GM12891 (cell line): ENCODE measurements at places on chromosomes 6 and 20.

DNA sequence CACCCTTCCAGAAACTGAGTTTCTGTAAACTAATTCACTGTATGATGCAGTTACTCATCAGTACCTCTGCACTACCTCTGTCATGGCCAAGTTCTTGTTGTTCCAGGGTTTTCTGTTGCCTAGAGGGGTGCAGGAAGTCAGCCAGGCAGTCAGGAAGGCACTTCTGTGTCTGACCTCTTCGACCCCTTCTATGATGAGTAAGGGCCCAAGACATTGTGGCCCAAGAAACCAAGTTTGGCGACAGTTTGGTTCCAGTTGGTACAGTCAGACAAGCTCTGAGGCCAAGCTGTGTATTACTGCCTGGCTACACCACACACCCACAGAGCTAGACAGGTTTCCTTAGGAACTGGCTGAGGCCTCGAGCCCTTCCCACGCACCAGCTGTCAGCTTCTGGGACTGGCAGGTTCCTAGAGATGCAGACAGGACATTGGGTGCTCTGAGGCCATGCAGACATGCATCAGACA is 41.2 kb downstream of the TRAF3IP2 start:
- DNase-seq: no peak

DNA sequence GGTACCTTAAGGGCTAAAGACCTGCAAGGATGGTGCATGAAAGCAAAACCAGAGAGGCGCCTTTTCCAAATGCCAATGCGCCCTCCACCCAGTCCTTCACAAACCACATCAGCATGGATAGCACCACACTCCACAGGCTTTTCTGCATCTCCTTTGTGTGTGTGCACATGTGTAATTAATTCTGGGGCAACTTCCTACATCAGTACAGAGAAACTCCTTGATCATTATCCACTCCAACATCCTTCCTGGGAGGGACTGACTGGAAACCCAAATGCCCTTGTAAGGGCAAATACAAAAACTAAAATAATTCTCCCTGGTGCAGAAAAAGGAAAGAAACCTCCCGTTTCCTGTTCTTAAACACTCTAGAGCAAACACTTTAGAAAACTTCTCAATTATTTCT is 10.8 kb downstream of the SLC52A3 start:
- no peak for DNase-seq

DNA sequence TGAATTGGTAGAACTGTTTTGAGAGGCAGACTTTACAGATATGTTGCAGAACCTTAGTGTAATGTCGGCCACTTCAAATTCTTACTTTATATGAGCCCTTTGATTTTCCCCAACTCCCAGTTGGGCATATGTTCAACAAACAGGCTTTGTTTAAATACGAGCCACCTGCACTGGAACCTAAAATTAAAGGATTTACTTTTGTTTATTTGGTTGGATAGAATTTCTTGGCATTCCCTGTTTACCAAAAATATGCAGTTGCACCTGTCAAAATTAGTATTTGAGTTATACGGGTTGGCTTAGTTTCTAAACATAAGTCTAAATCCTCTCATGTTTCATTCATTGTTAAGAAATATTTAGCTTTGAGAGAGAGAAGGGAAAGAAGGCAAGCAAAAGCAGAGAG is 2.4 kb upstream of the GLYATL3 start:
- no peak for DNase-seq

DNA sequence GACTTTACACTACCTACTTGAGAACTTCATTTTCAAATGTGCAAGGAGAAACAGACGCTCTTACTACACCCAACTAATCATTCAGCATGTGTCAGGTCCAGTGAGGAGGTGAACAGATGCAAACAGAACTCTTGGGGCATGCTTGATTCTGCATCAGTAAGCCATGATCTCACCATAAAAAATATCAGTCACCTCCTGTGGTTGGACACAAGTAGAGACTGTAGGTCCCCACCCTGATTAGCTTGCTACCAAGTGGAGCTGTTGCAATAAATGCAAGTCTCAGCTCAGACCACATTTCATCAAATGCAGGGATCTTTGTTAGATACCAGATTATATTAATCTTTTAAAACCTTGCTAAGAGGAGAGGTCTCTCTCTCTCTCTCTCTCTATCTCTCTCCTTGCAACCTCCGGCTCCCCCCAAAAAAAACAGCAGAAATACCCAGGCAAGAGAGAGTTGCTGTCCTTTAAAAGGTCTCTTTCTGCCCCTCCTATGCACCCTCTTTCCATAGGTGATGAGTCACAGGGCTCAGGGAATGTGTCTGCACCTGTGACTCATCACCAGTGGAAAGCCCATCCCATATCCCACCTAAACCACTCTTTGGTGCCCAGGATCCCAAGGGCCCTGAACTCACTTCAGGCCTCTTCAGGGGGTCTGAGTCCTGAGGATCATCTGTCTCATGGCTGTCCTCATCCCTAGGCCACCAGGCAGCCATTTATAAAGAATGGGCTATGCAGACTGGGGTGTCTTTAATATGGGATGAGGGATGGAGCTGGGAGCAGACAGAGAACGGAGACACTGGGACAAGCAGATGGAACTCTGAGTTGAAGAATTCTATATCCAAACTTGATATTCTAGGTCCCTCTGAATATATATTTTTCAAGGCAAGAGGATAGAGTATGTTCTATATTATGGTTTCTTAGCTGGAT is 154.5 kb downstream of the QRSL1 start:
- no peak for DNase-seq

DNA sequence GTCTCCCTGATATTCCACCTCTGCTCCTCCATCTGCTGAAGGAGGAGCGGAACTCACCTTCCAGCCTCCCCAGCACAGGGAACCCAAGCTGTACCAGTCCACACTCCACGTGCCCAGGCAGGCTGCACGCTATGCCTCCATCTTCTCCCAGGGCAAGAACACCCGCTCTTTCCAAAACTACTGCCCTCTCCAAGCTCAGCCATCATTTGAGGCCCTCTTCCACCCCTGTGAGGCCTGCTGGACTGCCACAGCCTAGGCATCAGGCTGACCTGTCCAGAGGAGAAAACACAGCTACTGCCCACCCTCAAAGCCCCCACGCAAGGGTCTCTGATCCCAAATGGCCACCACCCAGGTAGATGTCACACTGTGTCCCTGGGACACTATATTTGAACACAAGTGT is 99.9 kb downstream of the PRND start:
- no peak for DNase-seq

GRCh38 chr20:44069203-44070011 is 117.6 kb downstream of the JPH2 start:
- DNase-seq: peak; percentile 50

GRCh38 chr6:161954699-161955276 is 680.9 kb upstream of the AGPAT4 start:
- no peak for DNase-seq

GRCh38 chr6:89483111-89483720 is 50.3 kb downstream of the ANKRD6 start:
- no peak for DNase-seq

DNA sequence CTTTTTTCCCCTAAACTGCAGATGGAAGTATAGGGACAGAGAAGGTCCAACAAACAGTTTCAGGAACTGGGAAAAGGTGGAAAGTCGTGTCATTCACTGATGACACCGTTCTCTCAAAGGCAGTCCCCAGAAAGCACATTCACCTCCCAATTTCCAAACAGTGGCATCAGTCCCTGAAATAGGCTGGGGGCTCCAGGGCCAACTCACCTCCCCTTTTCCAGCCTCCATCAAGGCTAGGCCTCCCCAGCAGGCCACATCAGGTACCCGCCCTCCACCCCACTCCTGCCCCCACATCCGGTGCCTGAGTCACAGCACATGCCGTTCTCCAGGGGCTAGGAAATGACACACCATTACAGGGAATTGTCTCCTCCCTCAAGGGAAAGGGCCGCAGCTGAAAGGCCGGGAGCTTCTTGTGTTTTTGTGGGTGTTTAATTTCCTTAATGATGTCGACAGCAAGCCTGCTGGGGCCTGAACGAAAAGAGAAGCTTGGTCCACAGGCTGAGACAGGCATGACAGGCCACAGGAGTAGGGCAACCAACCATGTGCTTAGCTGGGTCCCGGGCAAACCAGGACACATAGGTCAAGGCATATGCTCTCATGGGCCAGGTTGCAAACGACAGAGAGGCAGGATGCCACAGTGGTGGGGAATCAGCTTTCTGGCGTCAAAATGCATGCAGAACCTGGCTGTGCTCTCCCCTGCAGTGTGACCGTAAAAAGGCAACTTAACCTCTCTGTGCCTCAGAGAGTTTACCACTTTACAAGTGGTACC is 39.2 kb downstream of the ZMYND8 start:
- DNase-seq: peak; percentile 44

DNA sequence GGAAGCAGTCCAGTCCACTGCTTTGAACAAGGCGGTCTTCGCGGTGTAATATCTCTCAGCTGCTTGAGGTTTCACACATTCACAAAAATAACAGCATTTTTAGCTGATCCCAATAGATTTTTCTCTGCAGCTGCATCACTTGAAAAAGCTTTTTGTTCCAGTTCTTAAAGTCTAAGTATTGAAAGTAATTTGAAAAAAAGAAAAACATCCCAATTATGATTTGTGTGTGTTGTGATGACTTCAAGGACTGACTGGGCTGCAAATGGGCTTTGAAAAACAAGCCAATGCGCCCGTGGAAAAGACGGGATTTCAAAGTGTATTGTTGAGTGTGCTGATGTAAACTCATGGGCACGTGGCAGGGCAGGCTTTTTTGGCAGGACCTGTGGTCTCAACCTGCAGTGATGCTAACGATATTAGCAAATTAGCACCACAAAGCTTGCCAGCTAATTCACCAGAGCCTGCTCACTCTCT is 151.1 kb downstream of the TMEM242 start:
- no peak for DNase-seq

- DNase-seq: no peak
These were observed 174.0 kb downstream of the GJA10 start for GRCh38 chr6:90068264-90068663.

DNA sequence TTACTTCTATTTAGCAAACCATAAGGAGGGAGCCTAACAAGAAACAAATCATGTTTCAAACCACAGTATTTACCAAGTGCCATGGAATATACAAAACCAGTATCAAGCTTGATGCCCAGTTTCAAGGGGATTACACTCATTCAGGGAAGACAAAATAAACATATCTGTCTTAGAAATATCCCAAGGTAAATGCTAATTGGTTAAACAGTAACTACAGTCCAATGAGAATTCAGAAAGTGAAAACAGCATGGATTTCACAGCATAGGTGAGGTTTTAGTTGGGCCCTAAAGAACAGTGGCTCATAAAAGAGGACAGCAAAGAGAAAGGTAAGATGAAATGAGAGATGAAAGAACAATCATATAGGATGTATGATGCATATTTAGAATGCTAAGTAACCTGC is 110.3 kb downstream of the CHD6 start:
- DNase-seq: no peak

DNA sequence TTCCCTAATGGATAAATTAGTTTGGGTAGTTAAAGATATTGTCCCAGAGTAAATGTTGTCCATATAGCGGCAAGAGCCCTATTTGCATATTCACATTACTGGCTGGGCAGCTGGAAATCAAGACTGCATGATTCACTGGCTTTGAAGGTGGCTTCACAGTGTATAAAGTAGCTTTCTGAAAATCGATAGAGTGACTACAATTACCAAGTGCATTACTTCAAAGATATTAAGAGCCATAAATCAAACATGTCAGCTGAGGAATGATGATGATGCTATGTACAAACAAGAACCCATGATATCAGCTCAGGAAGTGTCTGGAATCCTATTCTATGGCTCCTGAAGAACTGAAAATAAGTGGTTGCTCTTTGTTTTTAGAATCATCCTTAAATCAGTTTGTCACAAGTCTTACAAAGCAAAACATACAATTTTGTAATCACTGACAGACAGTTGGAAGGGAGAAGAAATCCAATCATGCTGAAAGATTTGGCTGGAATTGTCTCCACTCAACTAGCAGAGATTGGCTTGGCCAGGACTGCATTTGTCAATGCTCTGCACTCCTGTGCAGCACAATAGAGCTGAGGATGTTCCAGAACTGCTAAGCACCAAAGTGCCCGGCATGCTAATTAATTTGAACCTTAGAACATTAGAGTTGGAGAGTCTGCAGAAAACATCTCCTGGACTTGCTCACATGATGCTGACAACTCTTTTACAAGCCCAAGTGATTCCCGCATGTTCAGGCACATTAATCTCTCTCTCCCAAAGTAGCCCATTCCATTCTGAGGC is 77.9 kb upstream of the B3GAT2 start:
- no peak for DNase-seq
